ENCODE measurements at places on chromosomes 1 and 21.
A peak's percentile ranks its signal among the peaks of the same experiment; 100 is the strongest.

DNA sequence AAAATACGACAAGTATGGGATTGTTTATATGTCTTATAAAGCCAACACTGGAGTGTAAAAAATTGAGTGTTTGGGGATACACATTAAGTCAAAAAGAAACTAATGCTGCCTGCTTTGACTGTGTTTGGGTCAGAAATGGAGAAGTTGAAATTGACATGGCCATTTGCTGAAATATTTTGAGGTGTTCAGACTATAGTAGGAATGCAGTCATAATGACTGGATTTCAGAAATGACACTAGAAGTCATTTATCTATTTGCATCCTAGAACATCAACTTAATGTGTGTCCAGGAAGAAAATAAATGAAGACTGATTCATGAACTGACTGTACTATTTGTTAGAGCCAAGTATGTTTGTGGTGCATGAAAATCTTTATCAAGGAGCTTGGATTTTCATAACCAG lies 28.4 kb downstream of the RASAL2 start:
- no peak for DNase-seq

- DNase-seq: no peak
Measured at GRCh38 chr1:43797891-43798290, 90.6 kb downstream of the ST3GAL3 start.

DNA sequence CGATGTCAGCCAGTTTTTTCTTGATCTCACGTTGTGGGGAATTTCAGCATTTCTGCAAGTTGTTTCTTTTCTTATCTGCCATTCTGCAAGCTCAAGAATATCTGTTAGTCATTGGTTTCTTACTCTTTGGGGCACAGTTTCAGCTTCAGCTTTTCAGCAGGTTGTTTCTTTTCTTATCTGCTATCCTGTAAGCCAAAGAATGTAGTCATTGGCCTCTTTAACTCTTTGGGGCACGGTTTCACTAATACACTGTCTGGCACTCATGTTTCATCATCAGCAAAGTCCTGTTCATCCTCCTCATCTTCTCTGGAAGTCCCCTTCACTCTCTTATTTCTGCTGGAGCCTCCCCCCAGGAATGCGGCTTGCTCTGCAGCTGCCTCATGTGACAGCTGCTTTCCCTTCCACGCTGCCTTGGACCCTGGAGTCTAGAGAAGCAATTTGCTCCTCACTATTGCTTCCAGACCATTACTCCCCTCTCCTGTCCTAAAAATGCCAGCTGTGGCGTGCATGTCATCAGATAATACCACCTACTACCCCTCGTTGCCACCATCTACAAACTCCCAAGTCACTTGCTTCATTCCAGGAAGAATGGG lies 67.0 kb upstream of the CACNA1E start:
- peak; percentile 18 for DNase-seq

DNA sequence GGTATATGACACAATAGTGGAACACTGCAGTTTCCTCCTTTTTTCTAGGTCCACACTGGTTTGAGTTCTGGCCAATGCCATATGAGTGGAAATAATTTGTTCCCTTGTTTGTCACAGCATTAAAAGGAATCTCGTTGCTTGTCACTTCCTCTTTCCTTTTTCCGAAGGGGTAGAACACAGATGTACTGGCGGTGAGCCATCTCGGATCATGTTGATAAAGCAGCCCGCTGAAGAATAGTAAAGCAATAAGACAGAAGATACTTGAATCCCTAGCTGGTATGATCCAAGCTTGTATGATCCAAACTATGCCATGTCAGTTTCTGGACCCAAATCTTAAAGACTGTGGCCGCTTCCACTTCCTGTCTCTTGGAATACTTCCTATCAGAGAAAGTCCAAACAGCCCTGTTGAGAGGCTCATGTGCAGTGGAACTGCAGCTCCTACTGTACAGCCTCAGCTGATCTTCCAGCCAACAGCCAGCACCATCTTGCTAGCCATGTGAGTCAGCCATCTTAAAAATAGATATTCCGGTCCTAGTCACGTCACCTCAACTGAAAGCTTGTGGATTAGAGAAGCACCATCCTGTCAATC lies 40.3 kb downstream of the CFHR5 start:
- no peak for DNase-seq

DNA sequence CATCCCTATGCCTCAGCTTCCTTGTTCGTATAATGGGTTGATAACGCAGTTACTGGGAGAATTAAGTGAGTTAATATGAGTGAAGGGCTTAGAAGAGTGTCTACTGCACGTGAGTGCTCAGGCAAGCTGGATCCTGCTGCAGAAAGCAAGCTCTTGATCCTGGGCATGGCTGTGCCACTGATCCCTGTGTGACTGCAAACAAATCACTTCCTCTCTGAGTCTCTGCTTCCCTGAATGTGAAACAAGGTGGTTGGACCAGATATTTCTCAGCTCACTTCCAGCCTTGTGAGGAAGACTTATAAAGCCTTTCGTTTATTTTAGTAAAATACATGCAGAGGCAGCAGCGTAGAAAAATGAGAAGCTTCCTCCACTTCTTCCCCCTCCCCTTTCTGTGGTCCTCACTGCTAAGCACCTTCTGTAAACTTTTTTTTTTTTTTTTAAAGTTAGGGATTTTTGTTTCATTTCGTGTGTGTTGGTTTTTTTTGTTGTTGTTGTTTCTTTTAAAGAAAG lies 13.8 kb downstream of the PSEN2 start:
- no peak for DNase-seq

DNA sequence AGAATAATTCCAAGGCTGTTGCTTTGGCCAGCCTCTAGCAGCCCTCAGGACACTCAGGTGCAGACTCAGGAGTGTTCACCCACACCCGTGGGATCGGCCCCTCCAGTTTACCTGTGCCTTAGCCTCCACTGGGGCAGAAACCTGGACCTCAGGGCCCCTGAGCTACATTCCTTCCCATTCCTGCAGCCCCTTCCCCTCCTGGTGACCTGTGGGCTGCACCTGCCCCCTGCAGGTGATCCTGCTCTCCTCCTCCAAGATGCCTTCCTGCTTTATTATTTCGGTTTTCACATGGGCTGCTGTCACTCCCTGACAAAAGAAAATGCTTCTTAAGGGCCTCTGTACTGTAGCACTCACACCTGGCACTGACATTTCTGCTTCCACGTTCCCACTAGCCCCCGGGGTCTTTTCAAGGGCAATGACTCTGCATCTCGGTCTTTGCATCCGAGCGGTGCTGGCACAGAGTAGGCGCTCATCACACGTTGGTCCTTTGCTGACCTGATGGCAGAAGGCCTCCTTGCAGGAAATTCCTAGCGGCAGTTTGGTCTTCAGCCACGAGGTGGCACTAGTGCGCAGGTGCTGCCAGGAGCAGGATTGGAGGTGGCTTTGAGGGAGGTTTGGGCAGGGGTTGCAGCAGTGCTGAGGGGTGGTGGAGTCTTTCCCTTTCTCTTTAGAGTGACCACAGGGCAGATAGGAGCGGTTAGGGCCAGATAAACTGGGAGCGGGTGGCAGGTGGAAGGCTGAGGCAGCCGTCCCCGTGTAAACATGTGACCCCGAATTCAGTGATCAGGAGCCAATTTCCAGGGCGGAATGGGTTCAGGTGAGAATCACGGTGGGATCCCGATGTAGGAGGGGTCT lies 25.3 kb upstream of the ETV3 start:
- DNase-seq: peak; percentile 43

DNA sequence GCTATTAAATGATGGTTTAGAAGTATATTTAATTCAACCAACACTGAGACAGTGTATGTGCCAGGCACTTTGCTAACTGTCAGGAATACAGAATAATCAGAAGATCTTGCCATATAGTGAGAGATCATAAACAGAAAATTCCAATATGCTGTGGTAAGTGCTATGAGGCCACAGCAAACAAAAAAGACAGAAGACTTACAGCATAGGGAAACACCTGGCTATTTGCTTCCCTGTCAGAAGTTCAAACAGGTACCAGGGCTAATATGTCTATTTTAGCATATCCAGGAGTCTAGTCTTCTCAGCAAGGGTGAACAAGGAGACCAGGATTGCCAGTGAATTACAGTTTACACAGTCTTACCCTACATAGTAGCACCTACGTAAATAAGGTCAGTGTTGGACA lies 30.4 kb downstream of the TRIT1 start:
- DNase-seq: no peak

DNA sequence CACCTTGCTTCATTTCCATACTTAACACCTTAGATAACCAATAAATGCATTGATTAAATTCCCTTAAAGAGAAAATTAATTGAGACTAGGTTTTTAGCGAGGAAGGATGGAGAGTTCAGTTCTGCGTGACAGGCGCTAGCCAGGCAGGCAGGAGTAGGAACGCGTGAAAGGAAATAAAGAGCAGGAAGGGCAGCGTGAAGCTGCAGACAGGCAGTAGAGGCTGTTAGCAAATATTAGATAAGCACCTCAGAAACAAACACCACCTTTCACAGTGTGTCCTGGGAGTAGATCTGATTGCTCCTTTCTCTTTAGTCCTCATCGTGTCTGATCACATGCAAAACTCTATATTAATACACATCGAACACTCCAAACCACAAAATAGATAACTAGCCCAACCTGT lies 282.7 kb upstream of the ADGRL2 start:
- no peak for DNase-seq

DNA sequence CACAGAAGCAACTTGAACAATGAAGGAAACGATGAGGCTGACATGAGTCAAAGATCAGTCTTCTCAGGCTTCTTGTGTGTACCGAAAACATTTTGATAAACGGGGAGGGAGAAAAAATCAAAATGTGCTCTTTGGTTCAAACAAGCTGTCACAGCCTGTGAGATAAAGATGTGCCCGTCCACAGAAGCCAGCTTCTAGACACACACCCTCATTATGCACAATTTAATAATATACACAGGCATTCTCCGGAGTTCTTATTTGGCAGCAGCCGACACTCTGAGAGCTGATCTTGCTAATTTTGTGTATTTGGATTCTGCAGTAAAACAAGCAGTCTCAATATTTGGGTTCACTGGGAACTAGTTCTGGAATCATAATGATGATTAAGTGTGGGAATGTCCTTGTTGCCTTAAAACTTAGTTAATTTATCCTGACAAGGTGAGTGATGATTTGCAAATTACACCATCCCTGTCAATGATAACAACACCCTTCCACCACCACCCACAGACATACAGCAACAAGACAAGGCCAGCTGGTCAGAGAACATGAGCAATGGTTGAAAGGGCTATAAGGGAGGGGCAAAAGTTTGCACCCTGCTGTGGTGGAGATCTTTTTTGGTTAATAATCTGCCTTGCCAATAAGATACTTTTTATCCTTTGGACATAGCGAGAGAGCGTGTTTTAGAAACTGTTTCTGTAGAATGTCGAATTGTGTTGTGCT lies 269.9 kb upstream of the KIAA0040 start:
- no peak for DNase-seq

DNA sequence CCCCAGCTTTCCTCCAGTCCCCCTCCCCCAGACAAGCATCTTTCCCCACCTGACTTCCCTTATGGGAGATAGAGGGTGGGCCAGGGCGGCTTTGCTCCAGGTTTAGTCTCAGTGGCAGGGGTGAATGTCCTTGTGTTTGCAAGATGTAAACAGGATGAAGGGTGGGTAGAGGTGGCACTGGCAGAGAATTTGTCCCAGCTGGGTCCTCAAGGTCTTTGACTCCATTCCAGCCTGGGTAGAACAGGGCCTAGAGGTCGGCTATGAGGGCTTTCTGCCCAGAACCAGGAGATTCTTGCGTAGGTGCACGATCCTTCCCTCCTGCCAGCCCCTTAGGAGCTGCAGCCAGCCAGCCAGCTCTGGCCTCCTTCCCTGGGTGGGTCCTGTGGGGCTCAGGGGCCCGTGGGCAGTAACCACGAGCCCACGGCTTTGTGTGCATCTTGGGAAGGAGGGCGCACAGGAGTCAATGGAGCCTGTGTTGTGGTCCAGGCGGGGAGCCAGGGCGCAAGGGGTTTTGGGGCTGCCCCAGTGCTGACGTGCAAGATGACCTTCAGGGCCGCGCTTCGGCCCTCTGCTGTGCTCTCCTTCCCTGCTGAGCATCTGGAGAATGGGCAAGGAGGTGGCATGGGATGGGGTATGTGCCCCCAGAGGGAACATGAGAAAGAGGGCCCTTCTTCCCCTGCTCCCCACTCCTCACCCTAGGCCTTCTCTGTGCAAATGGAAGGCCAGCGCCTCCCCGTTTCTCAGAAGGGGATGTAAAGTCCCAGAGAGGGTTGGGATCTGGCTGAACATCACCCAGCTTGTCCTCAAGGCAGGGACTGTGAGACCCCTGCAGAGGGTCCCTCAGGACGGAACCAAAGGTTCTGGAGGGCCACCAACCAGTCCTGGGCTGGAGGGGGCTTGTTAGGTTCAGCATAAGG lies 15.7 kb downstream of the POU3F1 start:
- no peak for DNase-seq

- no peak for DNase-seq
Measured at GRCh38 chr1:104098837-104099236, 349.1 kb downstream of the AMY1C start.

- DNase-seq: peak; percentile 40
Measured at GRCh38 chr21:45555557-45556301, 13.5 kb upstream of the SLC19A1 start.

- DNase-seq: no peak
Measured at GRCh38 chr1:98351561-98351960, 310.0 kb upstream of the SNX7 start.

GRCh38 chr21:42859891-42860230 lies 19.5 kb downstream of the WDR4 start:
- DNase-seq: no peak

DNA sequence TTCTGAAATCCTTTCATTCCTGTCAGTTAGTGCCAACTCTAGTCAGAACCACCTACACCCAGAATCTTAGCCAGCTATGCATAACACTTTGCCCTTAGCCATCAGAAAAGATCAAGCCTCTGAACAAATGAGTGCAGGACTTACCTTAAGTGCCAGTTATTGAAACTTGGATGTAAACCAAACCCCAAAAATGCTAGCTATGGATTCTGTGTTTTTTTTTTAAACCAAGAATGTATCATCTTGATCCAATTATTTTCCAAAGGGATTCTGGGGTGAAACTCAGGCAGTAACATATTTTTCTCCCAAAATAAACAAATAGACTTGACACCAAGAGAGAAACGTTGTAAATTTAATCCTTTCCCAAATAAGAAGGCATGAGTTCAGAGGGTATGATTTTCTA lies 538.6 kb upstream of the ADAMTS5 start:
- DNase-seq: peak; percentile 78

DNA sequence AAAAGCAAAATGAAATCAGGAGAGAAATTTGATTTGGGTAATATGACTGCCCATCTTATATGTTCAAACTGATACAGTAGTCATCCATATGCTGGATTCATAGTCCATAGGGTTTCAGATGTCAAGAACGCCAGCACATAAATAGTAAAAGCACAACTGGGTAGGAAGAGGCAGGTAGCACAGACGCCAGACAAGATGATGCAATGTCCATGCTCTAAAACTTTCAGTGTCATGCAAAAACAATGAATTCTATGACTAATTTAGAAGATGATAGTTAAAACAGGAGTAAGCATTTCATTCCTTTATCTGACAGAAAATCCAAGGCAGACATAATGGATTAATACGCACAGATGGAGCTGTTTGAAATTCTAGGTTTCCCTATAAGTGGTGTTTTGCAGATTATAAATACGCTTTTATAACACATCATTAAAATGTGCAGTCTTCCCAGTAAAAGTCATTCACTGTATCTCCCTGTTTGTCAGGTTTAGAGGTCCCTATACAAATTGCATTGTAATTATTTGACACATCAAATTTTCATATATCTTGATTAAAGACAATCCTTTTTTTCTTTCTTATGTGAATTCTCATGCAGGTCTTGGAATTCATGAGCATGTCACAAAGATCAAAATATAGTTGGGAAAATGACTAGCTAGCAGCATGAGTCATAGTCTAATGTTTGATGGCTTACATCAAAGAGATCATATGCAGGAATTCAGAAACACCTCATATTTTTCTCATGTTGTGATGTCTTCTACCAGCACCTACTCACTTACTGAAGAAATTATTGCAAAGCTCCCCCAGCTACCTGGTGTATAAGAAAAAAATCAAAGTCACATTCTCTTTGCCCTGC lies 139.9 kb downstream of the DSCAM start:
- DNase-seq: no peak

- DNase-seq: no peak
Measured at GRCh38 chr1:60516996-60517395, 443.4 kb upstream of the C1orf87 start.
